ENCODE measurements at places on chromosomes 1 and 21.

DNA sequence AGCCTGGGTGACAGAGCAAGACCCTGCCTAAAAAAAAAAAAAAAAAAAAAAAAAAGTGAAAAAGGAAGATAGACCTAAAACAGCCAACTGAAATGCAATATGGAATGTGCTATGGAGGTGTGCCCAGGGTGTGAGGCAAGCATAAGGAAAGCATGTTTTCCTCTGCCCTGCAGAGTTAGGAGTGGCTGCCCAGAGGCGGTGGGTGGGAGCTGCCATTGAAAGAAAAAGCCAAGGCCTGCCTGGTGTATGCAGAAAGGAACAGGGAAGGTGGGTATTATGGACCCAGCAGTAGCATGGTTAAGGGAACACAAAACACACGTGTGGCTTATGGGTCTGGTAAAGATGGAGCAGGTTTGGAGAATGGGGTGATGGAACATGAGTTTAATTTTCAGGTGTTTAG, 8.9 kb downstream of the CD244 start:
- no peak for DNase-seq

DNA sequence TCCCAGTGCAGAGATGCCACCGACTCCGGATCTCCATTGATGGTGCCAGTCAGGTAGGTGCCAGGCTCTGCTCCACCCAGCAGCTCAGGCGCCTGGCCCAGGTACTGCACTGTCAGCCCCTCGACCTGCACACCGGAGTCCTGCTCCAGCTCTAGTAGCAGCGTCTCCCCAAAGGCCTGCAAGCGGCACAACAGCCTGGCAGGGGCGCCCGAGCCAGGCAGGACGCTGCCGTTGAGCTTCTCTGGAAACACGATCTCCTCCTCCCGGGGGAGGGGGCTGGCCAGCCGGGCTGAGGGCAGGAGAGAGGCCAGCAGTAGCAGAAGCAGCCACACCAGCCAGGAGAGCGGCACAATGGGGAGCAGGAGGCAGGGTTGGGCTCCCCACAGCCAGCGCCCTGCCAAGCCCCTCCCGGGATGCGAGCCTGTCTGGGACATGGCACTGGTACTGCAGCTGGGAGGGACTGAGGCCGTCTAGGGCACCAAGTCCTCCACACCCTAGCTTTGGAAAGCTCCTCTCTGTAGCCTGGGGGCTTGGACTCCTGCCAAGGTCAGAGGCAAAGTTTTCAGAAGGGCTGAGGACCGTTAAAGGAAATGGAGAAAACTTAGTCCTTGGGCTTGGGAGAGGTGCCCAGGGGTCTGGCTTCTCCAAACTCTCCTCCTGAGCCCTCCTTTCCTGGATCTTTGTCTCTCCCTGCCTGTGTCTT, 509 bp downstream of the ADAMTS4 start:
- peak; percentile 32 for DNase-seq

DNA sequence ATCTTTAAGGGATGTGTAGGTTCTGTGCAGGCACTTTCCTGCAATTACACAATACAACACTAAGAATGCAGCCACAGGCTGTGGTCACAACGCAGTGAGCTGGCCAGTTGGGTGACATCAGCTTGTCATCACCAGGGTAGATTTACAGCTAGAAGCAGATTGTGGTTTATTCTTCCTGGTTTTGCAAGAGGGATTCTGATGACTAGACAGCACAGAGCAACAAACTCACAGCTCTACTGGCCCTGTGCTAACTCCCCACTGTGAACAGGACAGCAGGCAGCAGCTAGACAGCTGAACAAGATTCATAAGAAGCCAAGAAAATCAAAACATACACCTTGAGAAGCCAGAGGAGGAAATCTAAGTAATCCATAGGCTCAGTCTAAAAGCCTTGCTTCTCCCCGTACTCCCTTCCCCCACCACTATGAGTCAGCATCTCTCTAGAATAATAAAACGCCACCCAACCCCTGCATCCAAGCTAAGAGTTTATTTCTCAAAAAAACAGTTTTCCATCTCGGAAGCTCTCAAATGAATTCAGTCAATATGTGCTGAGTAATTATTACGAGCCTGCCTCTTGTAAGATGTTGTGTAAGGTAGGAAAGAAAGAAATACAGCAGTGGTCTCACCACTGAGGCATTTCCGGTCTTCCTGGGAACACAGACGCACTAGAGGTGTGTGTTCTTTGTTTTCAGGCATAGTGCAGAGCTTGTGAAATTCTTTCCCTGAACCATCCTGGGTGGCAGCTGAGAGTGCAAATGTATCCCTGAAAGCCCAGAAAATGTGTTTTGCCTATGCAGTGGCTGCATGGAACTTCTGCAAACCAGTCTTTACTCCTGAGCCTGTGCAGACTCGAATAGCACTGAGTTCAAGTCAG, 162.8 kb downstream of the NTPCR start:
- DNase-seq, result peak; percentile 100

DNA sequence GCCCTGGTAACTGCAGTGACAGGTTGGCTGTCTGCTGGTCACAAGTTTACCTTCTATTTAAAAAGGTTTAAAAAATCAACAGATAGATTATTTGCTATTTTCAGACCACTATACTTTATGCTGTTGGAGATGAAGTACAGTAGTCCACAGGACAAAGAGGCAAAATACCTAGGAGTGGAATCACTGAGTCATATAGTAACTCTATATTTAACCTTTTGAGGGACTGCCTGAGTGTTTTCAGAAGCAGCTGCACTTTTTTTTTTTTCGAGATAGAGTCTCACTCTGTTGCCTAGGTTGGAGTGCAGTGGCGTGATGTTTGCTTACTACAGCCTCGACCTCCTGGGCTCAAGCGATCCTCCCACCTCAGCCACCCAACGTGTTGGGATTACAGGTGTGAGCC, 11.7 kb downstream of the CNIH4 start:
- no peak for DNase-seq

- DNase-seq, result no peak
These were observed 9.3 kb downstream of the SPATA45 start for GRCh38 chr1:212838145-212838544.

GRCh38 chr1:12607263-12607662, 10.7 kb downstream of the DHRS3 start:
- no peak for DNase-seq

- DNase-seq, result no peak
These were observed 80.7 kb downstream of the POU2F1 start for GRCh38 chr1:167301355-167301754.

DNA sequence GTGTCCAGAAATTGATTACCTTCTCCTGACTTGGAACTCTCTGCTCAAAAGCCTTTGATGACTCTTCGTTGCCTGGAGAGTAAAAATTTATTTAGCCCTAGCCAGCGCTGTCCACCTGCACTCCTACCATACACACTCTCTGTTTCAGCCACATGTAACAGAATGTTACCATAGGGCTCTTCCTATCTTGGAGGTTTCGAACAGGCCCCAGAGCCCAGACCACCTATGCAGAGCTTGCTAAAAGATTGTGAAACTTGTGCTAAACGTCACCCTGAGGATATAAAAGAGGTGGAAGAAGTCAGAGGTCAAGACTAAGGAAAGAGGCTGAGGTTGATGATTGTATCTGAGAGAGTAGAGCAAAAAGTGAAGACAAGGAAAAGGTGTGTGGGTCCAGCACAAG, 237.0 kb upstream of the HOOK1 start:
- no peak for DNase-seq

DNA sequence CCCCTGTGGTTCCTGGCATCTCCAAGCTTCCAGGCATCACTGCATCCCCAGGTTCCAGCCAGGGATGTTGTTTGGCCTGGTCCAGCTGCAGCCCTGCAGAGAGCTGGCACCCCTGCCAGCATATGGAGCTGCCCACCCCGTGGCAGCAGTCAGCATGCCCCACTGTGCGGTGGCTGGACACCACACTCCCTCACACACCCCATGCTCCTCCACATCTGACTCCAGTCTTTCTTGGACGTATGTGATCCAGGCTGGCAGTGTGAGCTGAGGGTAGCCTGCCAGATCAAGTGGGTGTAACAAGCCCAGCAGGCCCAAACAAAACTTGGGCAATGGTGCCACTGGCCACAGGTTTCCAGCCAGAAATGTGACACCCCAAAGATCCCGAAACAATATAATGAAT, 620.4 kb downstream of the RWDD3 start:
- no peak for DNase-seq

Measured in HFFc6 (cell line).